Memory B cell (primary cell): ENCODE measurements at places on chromosomes 16 and 17.

- H3K27ac ChIP-seq: no peak overlapping the region
- DNase-seq: no peak
- no peak overlapping the region for H3K4me3 ChIP-seq
- peaks cover 18% of the 10 kb centered on the region for H3K4me1 ChIP-seq
- no peaks in the 10 kb centered on the region for H3K27me3 ChIP-seq
These were observed 50.2 kb downstream of the WSB1 start for GRCh38 chr17:27343977-27344607.

- H3K27ac ChIP-seq: no peak overlapping the region
- peaks cover 10% of the 10 kb centered on the region for H3K36me3 ChIP-seq
- H3K4me3 ChIP-seq: no peak overlapping the region
- DNase-seq: no peak
These were observed 8.2 kb downstream of the DCAF7 start for GRCh38 chr17:63558441-63558840.

GRCh38 chr16:29148131-29148691 is 163.4 kb downstream of the LAT start:
- peaks cover 13% of the 10 kb centered on the region for H3K4me1 ChIP-seq
- DNase-seq: no peak
- H3K27me3 ChIP-seq: no peaks in the 10 kb centered on the region
- peaks cover 6% of the 10 kb centered on the region for H3K36me3 ChIP-seq

DNA sequence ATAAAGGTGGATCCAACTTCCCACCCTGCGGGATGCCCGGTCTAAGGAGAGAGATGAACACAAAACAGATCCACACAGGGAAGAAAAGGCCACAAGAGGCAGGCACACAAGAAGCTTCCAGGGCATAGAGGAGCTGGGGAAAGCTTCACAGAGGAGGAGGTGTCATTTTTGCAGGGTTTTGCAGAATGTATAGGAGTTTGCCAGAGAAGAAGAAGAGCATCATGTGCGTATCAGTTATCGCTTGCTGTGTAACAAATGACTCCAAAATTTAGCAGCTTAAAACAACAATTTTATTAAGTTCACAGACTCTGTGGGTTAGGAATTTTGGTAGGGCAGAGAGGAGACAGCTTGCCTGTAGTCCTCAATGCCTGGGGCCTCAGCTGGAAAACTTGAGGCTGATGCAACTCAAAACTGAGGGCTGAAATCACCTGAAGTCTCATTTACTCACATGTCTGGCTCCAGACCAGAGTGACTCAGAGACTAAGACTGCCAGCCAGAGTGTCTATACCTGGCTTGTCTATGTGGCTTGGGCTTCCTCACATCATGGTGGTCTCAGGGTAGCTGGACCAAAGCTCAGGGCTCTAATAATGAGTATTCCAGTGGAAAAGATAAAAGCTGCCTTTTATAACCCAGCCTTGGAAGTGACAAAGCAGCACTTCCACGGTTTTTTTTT is 33.9 kb upstream of the ZNF423 start:
- no peak overlapping the region for H3K27ac ChIP-seq
- H3K27me3 ChIP-seq: peaks cover 16% of the 10 kb centered on the region
- no peak for DNase-seq
- H3K36me3 ChIP-seq: peaks cover 3% of the 10 kb centered on the region
- no peaks in the 10 kb centered on the region for H3K4me1 ChIP-seq
- H3K4me3 ChIP-seq: no peak overlapping the region

GRCh38 chr17:19727501-19728078 is 11.2 kb upstream of the SLC47A2 start:
- DNase-seq: no peak
- H3K36me3 ChIP-seq: no peaks in the 10 kb centered on the region
- H3K27ac ChIP-seq: no peak overlapping the region
- H3K4me3 ChIP-seq: no peak overlapping the region
- H3K4me1 ChIP-seq: peaks cover 9% of the 10 kb centered on the region

DNA sequence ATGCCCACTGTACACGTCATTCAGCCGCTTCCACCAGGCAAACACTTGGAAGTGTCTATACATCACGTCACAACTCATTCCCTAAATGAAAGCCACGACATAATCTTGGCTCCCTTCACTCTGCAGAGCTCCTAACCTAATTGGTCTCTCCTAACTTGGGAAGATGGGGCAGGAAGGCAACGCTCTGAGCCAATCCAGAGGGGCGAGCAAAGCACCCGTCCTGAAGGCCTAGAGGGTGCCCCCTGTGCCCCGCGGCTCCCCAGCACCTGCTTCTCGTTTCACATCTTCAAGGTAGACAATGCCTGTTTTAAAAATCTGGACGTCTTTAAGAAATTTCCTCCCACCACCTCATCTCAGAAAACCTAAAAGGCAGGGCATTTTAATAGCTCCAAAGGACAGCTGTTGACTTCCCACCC is 1.0 kb downstream of the CSNK2A2 start:
- H3K4me3 ChIP-seq: peak overlapping the region; percentile 87
- H3K36me3 ChIP-seq: peaks cover 17% of the 10 kb centered on the region
- H3K4me1 ChIP-seq: peaks cover 22% of the 10 kb centered on the region

DNA sequence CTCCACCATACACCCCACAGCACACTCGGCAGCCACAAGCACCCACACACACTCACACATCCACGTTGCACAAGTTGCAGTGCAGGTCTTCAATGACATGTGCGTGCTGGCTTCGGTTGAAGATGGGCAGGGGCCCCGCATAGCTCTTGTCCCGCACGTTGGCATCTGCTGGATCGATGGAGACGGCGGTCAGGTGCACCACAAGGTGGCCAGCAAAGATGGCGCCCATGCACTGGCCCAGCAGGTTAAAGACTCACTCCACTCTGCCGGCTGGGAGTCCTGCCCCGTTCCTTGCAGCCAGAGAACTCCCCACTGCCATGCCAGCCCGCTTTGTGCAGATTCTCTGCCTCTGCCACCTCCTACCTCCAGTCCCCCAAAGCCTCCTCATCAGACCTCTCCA is 7.6 kb upstream of the TPPP3 start:
- peaks cover 9% of the 10 kb centered on the region for H3K27me3 ChIP-seq
- DNase-seq: no peak
- H3K4me3 ChIP-seq: no peak overlapping the region

DNA sequence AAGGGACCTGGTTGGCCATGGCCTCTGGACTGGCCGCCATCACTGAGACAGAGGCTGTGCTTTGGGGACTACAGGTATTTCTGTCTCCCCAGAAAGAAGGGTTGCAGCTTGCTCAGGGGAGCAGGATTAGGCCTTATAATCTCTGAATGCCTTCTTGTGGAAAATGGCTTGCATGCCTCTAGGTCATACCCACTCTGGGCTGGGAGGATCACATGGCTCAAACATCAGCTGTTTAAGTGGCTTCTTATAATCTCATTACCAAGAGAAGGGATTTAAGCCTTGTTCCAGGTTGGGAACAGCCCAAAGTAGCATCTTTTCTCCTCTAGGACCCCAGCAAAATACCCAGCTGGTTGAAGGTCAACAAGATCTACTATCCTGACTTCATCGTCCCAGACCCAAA is 19.1 kb downstream of the LIG3 start:
- H3K27me3 ChIP-seq: no peaks in the 10 kb centered on the region
- H3K4me1 ChIP-seq: peaks cover 4% of the 10 kb centered on the region
- no peak overlapping the region for H3K4me3 ChIP-seq
- no peak for DNase-seq
- H3K36me3 ChIP-seq: peaks cover 11% of the 10 kb centered on the region

DNA sequence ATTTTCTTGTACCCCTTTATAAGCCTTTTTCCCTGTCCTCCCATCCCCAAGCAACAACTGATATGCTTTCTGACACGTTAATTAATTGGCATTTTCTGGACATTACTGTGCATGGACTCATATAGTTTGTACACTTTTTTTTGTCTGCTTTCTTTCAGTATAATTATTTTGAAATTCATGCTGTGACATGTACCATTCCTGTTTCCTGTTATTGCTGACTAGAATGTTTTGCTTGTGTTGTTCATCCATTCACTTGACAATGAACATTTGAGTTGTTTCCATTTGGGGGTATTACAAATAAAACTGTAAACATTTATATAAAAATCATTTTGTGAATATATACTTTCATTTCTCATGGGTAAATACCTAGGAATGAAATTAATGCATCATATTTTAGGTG is 50.6 kb downstream of the RBBP6 start:
- no peak overlapping the region for H3K27ac ChIP-seq
- no peaks in the 10 kb centered on the region for H3K36me3 ChIP-seq
- H3K4me3 ChIP-seq: no peak overlapping the region
- H3K27me3 ChIP-seq: peaks cover 2% of the 10 kb centered on the region

GRCh38 chr16:48421741-48422140 is 36.5 kb upstream of the SIAH1 start:
- no peak overlapping the region for H3K4me3 ChIP-seq
- no peak overlapping the region for H3K27ac ChIP-seq
- no peaks in the 10 kb centered on the region for H3K27me3 ChIP-seq

DNA sequence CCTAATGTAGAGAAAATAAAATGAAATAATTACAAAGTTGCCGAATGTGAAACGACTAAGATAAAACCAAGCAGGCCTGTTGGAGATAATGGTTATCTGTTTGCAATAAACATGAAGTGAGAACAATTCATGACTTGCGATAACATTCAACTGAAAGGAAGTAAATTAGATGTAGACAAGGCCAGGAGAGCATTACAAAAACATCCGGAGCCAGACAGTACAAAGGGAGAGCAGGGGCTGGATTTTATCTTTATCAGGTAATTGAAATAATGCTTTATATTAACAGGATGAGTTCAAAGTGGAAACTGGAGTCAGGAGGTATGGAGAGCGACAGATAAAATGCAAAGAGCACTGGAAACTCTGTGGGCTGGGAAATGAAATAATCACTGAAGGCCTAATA is 265.6 kb upstream of the GOT2 start:
- no peaks in the 10 kb centered on the region for H3K36me3 ChIP-seq
- H3K4me1 ChIP-seq: no peaks in the 10 kb centered on the region
- no peak overlapping the region for H3K4me3 ChIP-seq
- no peak overlapping the region for H3K27ac ChIP-seq
- DNase-seq: no peak

DNA sequence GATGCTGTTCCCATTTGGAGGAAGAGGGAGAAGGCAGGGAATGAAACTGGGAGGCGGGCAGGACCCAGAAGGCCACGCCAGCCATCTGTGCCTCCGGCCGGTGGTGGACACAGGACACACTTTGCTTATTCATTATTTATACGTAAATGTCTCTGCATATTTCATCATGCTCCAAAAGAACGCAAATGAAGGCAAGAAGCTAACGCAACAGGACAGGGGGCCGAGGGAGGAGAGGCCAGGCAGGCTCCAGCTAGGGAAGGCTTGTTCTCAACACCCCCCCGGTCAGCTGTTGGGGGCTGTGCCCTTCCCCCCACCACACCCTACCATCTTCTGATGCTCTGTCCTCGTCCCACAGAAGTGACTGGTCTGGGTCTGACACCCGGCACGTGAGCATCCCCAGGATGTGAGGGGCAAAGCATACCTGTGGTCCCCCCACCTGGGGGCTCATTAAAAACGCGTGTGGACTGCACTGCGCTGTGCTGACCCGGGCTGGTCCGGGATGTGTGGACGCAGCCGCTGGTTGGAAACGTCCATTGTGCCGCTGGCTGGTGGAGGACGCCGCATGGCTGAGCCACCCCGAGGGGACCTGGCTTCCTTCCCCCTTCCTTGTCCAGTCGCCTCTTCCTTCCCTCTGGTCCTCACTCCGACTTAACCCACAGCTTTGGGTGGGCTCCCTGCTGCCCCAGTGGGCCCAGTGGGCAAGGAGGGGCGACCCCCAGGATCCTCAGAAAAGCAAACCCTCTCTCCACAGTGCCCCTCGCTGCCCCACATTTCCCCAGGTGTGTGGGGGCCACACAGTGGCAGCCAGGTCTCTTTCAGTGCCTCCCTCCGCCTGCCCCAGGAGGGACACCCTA is 46.4 kb upstream of the ENPP7 start:
- DNase-seq: no peak
- H3K27me3 ChIP-seq: peaks cover 25% of the 10 kb centered on the region
- peaks cover 3% of the 10 kb centered on the region for H3K36me3 ChIP-seq
- peaks cover 3% of the 10 kb centered on the region for H3K4me1 ChIP-seq
- H3K4me3 ChIP-seq: no peak overlapping the region

DNA sequence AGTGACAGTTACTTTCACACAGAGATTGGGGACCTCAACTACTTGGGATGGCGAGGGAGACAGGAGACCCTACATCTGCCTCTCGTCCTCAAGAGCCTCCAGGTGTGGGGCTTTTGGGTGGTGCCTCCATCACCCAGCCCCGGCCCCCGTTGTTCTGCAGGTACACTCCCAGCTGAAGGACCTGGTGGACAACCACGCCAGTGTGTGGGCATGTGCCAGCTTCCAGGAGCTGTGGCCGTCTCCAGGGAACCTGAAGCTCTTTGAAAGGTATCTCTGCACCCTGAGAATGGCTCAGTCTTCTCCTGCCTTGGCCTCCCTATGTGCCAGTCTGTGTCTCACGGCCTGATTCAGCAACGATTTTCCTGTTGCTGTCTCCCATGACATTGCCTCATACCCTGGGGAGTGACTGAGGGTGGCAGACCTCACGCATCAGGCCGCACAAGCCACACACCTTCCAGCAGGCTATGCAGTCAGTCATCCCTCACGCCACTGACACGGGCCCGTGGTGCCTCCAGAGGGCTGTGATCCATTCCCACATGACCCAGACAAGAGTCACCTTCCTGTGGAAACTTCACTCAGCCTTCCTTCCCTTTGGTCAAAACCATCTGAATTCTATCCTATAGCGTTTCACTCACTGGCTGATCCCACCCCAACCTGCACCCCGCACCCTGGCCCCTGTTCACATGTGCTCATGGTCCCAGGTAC is 3.7 kb downstream of the CCNF start:
- H3K36me3 ChIP-seq: peaks cover 8% of the 10 kb centered on the region
- no peak overlapping the region for H3K27ac ChIP-seq
- H3K27me3 ChIP-seq: no peaks in the 10 kb centered on the region

GRCh38 chr16:14371778-14372431 is 258.2 kb downstream of the PARN start:
- no peak overlapping the region for H3K27ac ChIP-seq
- DNase-seq: no peak
- no peaks in the 10 kb centered on the region for H3K36me3 ChIP-seq
- H3K4me3 ChIP-seq: no peak overlapping the region
- peaks cover 3% of the 10 kb centered on the region for H3K4me1 ChIP-seq

GRCh38 chr17:80751070-80751945 is 206.7 kb downstream of the RPTOR start:
- no peak overlapping the region for H3K4me3 ChIP-seq
- H3K27me3 ChIP-seq: no peaks in the 10 kb centered on the region
- no peak for DNase-seq
- H3K36me3 ChIP-seq: peaks cover 23% of the 10 kb centered on the region
- H3K4me1 ChIP-seq: no peaks in the 10 kb centered on the region
